ENCODE measurements at places on chromosomes 13 and 19.
A peak's percentile ranks its signal among the peaks of the same experiment; 100 is the strongest.

- DNase-seq: no peak
Observed at GRCh38 chr13:72552731-72553130, 174.7 kb downstream of the MZT1 start.

DNA sequence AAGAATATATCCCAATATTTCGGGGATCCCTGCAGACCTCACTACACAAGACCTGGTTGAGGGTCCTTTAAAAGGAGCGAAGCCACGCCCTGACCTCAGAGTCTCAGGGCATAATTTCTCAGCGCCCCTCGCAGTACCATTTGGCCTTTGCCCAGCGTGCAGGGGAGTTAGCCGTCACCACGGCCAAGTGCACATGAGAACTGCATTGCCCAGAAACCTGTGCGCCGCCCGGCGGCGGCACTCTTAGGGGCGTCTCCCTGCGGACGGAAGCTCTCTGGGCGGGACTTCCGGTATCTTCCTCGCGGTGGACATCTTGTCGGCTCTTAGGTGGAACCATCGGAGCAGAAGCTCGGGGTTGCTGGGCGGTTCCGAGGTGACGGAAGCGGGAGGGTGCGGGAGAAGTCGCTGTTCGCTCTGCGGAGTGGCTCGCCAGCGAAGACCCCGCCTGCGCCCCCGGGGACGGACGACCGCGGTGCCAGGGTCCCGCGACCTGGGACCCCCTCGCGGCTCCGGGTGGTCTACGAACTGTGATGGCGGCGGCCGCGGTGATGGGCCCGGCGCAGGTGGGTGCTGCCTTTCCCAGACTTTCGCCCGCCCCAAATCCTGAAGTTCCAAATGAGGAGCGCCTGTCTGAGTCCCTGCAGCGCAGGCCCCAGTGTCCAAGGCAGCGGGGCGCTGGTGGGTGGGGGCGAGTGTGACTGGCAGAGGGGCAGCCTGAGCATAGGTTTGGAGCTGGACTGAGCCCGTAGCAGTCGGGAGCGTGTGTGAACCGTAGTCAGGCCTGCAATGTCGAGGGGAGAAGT lies at the start of gene ZNF134:
TSS of gene ZNF134 (plus strand) at position 302 of the 803 bp plus-strand sequence. CDS start 5,227 bp downstream, outside the sequence.
- DNase-seq: peak; percentile 95

GRCh38 chr13:38868399-38868798 lies 122.2 kb downstream of the STOML3 start:
- no peak for DNase-seq

DNA sequence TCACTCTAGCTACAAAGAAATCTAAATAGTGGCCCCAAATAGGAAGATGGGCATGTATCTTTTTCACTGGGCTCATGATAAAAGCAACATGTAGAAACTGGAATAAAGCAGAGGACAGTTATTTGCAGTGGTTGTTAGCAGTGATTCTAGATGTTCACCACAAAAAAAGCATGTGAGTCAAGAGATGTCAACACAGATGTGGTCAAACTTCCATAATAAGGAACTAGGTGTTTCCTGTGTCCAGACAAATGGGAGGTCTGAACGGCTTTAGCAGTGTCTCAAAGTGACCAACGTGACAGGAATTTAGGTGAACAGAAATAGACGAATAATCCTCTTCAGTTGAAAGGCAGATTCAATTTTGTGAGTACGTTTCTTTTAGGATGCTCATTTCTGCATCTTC lies 162.7 kb downstream of the TBC1D4 start:
- DNase-seq: no peak

DNA sequence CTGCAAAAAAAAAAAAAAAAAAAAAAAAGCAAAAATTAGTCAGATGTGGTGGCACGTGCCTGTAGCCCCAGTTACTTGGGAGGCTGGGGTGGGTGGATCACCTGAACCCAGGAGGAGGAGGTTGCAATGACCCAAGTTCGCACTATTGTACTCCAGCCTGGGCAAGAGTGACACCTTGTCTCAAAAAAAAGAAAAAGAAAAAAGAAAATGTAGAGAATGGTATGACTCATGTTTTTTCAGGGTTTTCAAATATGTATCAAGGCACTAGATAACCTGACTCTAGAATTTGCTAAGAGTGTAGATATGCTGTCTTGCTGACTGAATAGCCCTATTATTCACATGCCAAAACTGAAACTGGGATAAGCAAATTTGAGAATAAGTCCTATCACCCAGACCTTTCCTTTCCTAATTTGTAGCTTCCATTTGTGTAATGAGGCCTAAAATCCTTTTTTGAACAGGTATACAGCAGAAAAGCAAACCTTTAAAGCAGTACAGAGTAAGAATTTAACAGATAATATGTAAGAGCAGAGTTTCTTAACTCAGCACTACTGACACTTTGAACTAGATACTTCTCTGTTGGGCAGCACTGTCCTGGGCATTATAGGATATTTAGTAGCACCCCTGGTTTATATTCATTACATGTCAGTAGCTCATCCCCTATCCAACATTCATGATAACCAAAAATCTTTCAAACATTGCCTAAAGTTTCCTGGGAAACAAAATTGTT lies 108.6 kb downstream of the ELF1 start:
- no peak for DNase-seq

Measured in cardiac muscle cell (in vitro differentiated cells and primary cell).